ENCODE measurements at places on chromosomes 1 and 21.

- no peak for DNase-seq
These were observed 15.9 kb upstream of the ELOA start for GRCh38 chr1:23727362-23727811.

DNA sequence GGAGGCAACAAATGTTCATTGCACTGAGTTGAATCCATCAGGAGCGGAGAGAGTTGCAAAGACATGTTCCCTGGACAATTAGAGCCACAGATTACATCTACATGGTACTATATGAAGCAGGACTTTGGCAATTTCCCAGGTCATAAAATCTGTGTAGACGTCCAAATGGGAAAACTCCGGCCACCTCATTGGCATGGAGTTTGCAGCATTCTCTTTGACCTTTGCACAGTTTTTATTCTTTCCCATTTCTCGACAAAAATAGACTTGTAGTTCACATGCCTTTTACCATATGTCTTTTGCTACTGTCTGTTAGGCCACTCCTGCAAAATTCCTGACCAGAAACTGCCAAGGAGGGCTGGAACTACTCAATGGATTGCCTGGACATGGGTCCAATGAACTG, 48.2 kb downstream of the UBE2T start:
- no peak for DNase-seq

GRCh38 chr1:25922056-25922970, 16.1 kb upstream of the STMN1 start:
- DNase-seq: no peak

GRCh38 chr1:221457685-221458446, 284.0 kb downstream of the DUSP10 start:
- no peak for DNase-seq

- no peak for DNase-seq
These were observed 259.3 kb upstream of the SGIP1 start for GRCh38 chr1:66274634-66275033.

DNA sequence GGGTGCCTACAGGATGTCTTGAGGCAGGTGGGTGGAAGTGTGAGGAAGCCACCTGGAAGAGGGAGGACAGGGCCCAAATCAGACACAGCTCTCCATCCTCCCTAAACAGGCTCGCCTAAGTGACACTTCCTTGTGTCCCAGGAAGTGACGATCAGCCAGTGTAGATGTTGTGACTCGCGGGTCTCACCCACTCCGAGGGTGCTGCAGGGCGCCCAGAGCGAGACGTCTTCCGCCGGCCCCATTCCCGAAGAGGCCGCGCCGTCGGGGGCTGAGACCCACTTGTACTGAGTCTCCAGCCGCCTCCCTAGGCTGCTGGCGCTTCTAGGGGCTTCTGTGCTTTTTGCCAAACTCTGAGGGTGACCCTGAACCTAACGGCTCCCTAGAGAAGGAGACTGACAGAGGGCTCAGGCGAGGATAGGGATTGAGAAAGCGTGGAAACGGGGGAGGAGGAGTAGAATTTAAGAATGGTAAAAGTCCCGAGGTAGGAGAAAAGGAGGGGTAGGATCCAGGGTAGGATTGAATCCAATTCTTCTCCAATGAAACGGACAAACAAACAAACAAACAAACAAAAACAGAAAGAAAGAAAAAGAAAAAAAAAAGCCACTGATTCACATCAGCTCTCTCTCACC, 543 bp upstream of the MARK1 start:
- DNase-seq: no peak

DNA sequence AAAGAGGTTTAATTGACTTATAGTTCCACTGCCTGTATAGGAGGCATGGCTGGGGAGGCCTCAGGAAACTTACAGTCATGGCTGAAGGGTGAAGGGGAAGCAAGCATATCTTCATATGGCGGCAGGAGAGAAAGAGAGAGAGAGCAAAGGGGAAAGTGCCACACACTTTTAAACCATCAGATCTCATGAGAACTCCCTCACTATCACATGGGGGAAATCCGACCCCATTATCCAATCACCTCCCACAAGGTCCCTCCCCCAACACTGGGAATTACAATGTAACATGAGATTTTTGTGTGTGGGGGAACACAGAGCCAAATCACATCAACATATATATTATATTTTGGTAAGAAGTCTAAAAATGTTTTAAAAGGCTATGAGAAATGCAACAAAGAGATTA, 27.2 kb downstream of the FABP3 start:
- no peak for DNase-seq

DNA sequence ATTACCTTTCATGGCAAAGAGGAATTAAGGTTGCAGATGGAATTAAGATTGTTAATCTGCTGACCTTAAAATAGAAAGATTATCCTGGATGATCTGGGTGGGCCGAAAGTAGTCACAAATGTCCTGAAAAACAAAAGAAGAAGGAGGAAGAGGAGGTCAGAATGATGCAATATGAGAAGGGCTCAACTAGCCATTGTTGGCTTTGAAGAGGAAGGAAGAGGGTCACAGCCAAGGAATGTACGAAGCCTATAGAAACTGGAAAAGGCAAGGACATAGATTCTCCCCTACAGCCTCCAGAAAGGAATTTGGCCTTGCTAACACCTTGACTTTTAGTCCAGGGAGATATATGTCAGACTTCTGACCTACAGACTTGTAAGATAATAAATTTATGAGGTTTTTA, 39.4 kb upstream of the FMOD start:
- no peak for DNase-seq

- no peak for DNase-seq
These were observed 83.0 kb upstream of the AK4 start for GRCh38 chr1:65064981-65065380.

- DNase-seq: no peak
These were observed 10.3 kb downstream of the DONSON start for GRCh38 chr21:33578214-33578613.

DNA sequence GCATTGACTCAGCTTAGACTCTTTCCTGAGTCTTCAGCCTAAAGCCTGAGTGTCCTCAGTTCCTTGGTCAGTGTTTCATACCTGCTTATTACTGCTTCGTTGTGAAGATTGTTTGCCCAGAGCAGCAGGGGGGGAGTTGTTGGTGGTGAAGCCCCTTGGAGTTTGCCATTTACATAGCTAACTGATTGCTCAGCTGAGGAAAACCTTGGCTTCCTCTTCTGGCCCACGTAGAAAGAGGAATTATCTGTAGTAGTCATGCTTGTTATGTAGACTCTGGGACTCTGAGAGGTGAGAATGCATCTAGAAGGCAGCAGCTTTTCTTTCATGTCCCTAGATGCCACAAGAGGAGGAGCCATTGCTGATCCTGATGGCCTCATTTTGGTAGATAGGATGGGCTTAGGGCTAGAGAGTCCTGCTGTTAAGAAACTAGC, 125.9 kb downstream of the MAST2 start:
- DNase-seq: peak; percentile 6

GRCh38 chr1:213331631-213332175, 280.7 kb downstream of the RPS6KC1 start:
- DNase-seq: no peak

Data from COLO829 (cell line).